Hypothalamus (tissue), 51 donors: ENCODE measurements at places on chromosomes 2 and 18.

- DNase-seq: peak; percentile 47
These were observed 7.9 kb downstream of the TMEM198 start for GRCh38 chr2:219551441-219552381.

DNA sequence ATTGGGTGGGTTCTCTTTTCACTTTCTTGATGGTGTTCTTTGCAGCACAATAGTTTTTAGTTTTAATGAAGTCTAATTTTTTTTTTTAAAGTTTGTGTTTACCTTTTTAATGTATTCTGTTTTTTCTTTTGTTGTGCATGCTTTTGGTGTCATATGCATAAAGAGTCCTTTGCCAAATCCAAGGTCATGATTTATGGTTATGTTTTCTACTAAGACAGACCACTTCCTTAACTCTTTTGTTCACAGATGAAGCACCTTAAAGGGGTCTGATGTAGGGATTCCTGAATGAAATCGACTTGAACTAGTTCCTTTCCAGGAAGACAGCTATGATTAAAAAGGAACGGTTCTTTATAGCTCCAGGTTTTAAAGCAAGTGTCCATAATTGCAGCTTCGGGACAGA, 23.1 kb downstream of the LPIN1 start:
- DNase-seq: no peak

DNA sequence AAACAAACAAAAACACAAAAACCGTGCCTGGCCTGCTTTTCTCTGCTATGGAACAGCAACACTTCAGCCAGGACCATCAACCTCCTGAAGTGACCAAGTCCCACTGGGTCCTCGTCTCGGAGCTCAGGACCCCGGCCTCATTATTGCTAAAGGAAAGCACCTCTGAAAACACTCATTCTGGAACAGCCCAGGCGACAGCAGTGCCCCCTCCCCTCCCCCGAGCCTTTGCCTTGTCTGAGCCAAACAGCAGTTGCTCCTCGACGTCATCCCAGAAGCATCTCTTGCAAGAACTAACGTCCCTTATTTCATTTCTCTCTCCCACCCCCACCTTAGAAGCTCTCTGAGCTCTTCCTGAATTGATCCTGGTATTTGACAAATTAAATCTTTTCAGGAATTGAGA, 27.4 kb downstream of the APCDD1 start:
- DNase-seq: no peak

DNA sequence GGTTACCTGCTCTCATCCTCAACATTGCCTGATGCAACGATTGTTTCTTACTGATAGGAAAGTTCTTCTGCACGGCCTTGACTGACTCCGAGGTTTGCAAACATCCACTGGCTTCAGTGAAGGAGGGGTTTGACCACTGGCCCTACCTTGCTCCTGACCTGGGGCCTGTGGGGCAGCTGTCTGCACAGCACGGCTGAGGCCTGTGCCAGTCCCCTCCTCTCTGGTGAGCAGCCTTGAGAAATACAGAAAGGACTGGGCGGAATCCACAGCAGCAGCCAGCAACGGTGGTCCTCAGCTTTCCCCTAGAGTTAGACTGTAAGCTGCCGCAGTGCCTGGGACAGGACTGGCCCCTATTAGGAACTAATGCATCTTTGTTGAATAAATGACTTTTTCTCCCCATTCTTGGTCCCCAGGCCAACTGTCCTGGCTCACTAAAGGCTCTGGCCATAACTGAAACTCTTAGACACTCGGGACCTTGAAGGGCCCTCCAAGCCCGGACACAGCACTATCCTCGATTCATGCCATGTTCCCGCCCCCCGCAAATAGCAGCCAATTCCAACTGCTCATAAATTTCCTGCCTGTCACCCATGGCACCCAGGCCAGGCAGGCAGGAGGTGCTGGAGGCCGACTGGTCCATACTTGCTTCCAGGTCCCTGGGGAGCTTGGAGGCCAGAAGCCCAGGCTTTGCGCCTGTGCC, 26.7 kb downstream of the ATOH8 start:
- DNase-seq: no peak

DNA sequence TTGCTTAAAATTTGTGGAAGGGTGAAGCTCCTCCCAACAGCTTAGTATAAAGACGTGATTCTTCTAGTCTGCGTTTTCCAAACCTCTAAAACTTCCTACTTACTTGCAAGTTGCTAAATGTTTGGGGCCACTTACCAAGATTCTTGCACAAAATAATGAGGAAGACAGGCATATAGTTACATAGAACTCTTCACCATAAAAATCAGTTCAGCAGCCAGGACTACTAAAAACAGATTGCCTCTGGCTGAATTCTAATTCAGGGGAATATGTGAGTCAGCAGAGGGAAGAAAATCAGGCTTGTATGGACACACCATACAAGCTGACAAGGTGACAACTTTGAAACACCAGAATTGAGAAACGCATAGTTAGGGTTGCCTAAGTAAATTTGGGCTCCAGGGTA, 2.8 kb upstream of the PEX13 start:
- DNase-seq: no peak
